ENCODE measurements at places on chromosomes 12 and 14. TPM values are rescaled to one million over a fixed set of nuclear protein-coding genes. Genes with fewer than 3 reads are reported as not detected.

Gene NPFF
- total RNA-seq = not detected

Gene RERGL
- total RNA-seq = not detected

Gene LBHD2
- total RNA-seq = not detected

Gene APOF
- total RNA-seq = not detected

Gene NR1H4
- not detected for total RNA-seq

Gene ACTN1
- total RNA-seq = 441 TPM

Gene ACOT4
- total RNA-seq = 1.00 TPM

Gene KLHDC1
- total RNA-seq = 3.0 TPM

Gene FAM222A
- total RNA-seq = 0.37 TPM

Gene KRT73
- total RNA-seq = not detected

Gene KCNJ8
- total RNA-seq = 15.5 TPM

Gene NGB
- total RNA-seq = not detected

Gene GALNT9
- 1.2 TPM for total RNA-seq

Gene KLHL33
- total RNA-seq = 0.11 TPM

Gene MYH6
- total RNA-seq = not detected

Gene OASL
- total RNA-seq = 0.50 TPM

Gene EMP1
- 77.4 TPM for total RNA-seq

Gene GPRC5D
- total RNA-seq = not detected

Gene CAPZA3
- not detected for total RNA-seq

Gene LALBA
- total RNA-seq = not detected

Gene DPF3
- total RNA-seq = 3.1 TPM

Gene VRTN
- not detected for total RNA-seq

Gene STXBP6
- 7.1 TPM for total RNA-seq

Gene SCYL2
- total RNA-seq = 45.7 TPM

Gene FBRSL1
- 2.1 TPM for total RNA-seq

Gene SDR9C7
- not detected for total RNA-seq

Gene TRIAP1
- total RNA-seq = 20.4 TPM

Gene RARG
- total RNA-seq = 27.1 TPM

Gene HOXC12
- total RNA-seq = not detected

Gene STRN3
- total RNA-seq = 75.1 TPM

Gene RASAL1
- total RNA-seq = not detected

Gene IAPP
- not detected for total RNA-seq

Gene MEG3
- total RNA-seq = 81.9 TPM

Gene ARPC3
- 244 TPM for total RNA-seq

Gene GPRC5A
- total RNA-seq = 15.6 TPM

Gene DHRS2
- 0.22 TPM for total RNA-seq

Gene CLEC7A
- total RNA-seq = not detected

Gene PIK3C2G
- not detected for total RNA-seq

Gene GZMB
- not detected for total RNA-seq

Gene TSPAN8
- not detected for total RNA-seq

Gene ANKS1B
- 1.2 TPM for total RNA-seq

Gene ALG10
- 6.2 TPM for total RNA-seq

Gene PLBD1
- 1.4 TPM for total RNA-seq

Gene PTPRB
- total RNA-seq = 3.1 TPM

Gene PPM1H
- 0.22 TPM for total RNA-seq

Gene PRR4
- total RNA-seq = 1.1 TPM

Gene SPX
- total RNA-seq = 0.77 TPM

Gene PTPRO
- 0.55 TPM for total RNA-seq

Gene B4GALNT1
- 4.0 TPM for total RNA-seq

Gene P3H3
- total RNA-seq = 175 TPM

Gene RASSF9
- 6.1 TPM for total RNA-seq

Gene SCNN1A
- total RNA-seq = under 0.01 TPM
